ENCODE measurements at places on chromosomes 2 and 18.

DNA sequence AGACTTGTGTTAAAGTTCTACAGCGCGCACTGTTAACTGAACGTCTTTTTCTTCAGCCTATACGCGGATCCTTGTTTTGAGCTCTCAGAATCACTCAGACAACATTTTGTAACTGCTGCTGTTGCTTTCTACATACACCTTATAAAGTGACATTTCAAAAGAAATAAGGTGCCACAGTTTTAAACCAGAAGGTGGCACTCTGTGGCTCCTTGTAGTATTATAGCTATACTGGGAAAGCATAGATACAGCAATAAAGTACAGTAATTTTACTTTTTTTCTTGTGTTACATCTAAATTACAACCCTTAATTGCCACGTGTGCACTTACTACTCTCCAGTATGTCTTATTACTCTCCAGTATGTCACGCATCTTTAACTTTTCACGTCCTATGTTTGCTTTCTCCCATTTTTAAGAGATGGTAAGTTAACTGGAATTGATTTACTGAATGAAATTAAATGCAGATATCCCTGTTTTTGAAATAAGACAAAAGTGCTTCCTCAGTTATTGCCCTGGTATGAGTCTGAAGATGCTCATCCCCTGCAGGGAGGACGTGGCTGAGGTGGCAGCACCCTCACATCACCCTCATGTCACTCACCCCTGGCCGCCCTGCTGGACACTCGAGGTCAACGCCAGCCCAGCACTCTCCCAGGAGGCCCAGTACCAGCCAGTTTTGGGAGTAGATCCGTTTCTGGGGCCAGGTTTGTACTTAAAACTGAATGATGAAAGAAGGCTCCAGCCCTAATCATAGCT, 37.8 kb downstream of the GORASP2 start:
- no peak for DNase-seq

- DNase-seq, result no peak
These were observed 56.0 kb downstream of the SERPINB7 start for GRCh38 chr18:63831080-63831788.

DNA sequence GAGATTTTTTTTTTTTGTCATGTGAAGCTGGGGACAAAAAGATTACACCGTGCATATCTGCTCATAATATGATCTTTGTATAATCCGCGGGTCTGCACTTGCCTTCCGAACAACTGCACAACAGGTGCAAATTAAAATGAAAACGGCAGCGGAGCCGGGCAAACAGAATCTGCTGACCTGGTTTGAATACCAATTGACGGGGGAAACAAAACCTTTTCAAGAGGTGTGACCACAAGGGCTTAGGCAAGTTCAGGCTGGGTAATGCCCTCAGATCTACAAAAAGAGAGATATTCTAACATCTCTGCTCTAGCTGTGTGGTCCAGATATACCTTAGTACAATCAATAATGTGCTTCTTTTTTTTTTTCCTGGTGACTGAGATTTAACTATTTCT, 88.5 kb downstream of the ZEB2 start:
- DNase-seq, result no peak

DNA sequence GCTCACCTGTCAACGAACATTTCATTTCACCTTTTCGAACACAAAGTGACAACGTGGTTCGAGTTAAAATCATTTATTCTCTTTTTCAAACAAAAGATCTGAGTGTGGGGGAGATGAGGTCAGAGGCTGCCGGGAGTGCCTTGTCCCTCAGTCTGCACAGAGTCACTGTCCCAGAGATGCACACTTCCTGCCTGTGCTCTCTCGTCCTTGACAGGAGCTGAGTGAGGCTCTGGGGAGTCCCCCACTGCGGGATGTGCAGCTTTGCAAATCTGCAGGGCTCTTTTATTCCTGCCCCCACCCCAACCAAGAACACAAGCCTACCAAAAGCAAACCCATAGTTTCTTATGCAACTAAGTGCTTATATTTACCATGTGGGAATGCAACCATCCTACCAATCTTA, 497.8 kb downstream of the EIPR1 start:
- DNase-seq, result no peak

GRCh38 chr2:178066890-178067669, 5.5 kb downstream of the PDE11A start:
- DNase-seq, result no peak

DNA sequence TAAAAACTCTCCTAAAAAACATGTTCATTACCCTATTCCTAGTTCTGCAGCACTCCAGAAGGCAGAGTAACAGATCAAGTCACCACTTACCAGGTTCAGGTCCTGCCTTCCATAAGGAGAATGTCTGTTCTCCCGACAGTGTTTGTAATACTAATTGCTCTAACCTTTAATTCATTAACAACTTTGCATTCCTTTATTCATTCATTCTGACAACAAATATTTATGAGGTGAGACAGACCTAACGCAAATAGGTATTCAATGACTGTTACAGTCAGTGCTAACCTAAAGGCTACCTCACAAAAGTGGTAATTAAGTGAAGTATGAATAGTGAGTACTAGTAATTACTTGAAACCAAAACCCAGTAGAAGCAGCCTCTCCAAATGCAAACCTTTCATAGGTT, 224.0 kb downstream of the AFF3 start:
- no peak for DNase-seq

GRCh38 chr2:49288113-49288705, 133.9 kb upstream of the FSHR start:
- no peak for DNase-seq

- no peak for DNase-seq
These were observed 73.9 kb upstream of the TTC27 start for GRCh38 chr2:32553829-32554432.

DNA sequence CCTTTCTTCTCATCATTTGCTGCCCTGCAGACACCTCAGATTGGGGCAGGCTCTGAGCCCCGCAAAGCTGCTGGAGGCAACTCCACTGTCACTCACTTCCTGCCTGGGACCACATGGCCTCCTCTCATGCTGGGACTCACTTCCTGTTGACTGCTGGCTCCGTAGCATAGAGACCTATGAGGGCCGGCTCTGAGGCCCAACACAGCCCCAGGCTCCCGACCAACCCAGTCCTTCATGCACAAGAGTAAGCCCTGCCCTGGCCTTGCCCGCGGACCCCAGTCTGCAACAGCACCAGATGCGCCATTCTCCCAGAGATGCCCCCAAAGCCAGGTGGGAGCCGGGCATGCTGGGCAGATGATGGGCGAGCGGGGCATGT, 55.7 kb downstream of the DNMT3A start:
- DNase-seq, result no peak

- no peak for DNase-seq
These were observed 11.6 kb downstream of the TRAF3IP1 start for GRCh38 chr2:238331916-238332315.

DNA sequence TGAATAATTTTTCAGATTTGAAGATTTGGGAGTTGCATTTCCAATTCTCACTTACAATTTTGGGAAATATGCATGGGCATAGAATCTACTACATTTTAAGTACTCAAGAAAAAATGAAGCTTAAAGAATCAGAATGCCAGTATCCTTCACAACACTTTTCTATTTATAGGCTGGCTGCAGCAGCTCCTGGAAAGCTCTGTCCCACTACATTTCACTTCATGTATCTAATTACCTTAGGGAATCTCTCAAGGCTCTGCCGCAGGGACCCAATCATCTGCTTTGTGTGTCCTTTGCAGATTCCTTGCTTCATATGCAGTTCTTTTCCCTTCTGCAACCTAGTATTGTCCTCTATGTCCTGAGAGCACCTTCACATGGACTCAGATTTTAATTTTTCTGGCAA, 102.9 kb downstream of the NUP35 start:
- DNase-seq, result no peak

GRCh38 chr2:68762100-68762499, 27.5 kb downstream of the ARHGAP25 start:
- DNase-seq, result no peak

DNA sequence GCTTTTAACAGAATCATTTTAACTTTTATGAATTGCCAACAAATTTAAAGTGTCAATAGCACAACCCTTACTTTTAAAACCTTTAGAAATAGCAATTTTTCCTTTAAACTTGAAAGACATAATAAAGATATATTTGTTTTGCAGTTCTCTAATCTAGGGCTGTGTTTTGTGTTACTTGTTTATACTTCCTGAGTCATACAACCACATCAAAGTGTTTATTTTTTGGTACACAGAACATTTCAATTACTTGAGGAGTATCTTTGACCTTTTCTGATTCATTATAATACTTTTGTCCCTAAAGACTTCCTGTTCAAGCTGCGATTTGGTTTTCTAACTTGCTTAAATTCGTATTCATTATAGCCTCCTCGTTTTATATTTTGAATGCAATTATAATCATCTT, 21.8 kb downstream of the TYW5 start:
- DNase-seq, result no peak

DNA sequence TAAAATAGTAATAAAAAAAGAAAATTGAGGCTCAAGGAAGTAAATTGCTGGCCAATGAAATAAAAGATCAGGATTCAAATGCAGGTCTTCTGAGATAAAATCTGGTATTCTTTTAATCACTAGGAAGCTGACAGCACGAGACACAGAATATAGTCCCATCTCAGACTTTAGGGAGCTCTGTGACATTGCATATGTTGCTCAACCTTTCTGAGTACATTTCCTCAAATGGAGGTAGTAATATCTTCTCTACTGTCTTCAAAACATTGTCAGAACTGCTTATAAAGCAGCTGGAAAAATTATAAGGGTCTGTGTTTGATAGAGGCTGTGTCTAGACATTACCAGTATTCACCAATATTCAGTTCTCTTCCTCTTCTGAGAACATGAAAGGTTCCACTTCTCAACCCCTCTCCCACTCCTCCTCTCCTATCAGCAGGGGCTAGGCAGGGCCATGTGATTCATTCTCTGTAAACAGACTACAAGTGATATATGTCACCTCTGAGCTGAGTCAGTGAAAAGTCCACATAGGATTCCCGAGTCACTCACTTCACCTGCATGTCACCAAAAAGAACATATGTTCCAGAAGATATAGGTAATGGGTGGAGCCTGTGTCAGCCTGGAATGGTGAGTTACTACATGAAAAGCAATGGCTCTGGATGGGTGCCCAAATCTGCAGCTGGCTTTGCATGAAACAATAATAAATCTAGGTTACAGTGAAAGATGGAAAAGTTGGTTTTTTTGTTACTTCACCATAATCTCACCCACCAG, 7.1 kb downstream of the KCNE4 start:
- no peak for DNase-seq

- no peak for DNase-seq
These were observed 68.3 kb downstream of the MRO start for GRCh38 chr18:50751490-50751889.

DNA sequence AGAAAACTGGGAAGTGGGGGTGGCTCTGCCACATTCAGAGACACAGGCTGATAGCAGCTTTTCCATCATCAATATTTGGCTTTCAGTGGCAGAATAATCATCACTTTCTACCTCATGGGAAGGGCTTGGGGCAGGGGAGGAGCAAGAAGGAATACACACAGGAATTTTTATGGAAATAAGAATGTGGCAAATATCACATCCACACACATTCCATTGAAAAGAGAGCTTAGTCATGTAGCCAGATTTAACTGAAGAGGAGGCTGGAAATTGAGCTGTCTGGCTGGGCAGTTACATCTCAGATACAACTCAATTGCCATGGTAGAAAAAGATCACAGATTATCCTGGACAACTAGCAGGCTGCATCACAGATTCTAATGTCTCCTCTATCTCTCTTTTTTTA, 1474.0 kb upstream of the ACVR2A start:
- no peak for DNase-seq

- DNase-seq, result no peak
These were observed 56.8 kb downstream of the CCNT2 start for GRCh38 chr2:134975281-134976009.

DNA sequence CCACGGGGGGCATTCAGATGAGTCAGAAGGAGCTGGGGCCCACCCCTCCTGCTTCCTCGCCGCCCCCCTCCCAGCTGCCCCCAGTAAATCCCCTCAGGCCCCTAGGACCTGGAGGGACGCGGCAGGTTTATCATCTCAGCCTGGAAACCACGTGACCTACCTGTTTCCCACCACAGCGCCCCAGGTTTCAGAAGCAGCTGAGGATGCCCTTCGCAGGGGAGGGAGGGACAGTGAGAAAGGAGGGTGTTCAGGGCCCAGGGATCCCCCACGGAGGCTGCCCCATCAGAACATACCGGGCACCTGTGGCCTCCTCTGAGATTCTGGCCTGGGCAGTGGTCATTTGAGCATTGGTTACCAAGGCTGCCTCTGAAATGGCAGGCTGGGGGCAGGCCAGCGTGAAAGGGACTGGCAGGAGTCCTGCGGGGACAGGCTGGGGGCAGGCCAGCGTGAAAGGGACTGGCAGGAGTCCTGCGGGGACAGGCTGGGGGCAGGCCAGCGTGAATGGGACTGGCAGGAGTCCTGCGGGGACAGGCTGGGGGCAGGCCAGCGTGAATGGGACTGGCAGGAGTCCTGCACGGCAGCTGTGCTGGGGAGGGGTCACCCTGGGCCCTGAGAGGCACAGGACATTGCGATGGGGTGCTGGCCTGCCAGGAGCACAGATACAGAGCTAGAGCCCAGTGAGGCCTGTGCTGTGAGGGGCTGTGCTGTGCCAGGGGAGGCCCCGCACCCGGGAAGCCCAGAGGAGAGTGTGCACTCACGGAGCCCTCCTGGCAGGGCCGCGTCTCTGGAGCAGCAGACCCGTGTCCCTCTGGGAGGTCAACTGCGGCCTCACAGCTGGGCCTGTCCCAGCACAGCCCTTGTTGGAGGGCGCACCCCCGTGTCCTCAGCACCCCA, 1.6 kb downstream of the NEU4 start:
- no peak for DNase-seq

- DNase-seq, result no peak
These were observed 277.8 kb downstream of the SETBP1 start for GRCh38 chr18:44958455-44958854.

DNA sequence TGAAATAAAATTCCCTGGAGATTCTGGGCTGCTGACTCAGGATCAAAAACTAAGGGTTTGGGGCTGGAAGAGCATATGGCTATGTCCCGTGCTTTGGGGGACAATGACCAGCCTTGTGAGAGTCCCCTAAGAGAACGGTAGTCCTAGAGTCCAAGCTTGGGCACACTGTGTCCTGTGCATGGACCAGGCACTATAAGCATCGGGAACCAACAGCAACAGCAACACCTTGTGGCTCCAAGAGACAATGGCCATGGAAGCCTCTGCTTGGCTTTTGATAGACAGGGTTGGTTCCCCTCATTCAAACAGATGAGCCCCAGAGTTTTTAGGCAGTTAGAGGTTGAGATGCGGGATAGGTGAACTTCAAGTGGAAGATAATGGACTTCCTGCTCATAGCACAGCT, 294.4 kb upstream of the CHAC2 start:
- DNase-seq, result no peak
